ENCODE measurements at places on chromosomes 3 and 15.

GRCh38 chr3:42569593-42570142 is 12.1 kb downstream of the SEC22C start:
- DNase-seq = no peak

DNA sequence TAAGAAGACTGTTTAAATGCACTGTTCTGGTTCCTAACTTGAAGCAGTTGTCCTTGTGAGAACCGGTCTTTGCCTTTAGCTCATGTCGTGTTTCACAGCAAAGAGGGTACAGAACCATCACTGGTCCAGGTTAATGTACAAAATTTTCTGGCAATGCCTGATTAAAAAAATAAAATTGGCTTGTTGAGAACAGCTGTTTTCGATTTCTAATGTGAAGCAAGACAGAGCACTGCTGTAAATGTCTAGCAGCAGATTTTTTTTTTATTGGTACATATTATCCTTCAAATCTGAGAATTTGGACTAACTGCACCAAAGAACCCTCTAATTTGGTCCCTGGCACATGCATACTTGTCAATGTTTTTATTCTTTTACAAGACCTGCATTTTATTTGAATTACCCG is 103.3 kb downstream of the STT3B start:
- DNase-seq = no peak

DNA sequence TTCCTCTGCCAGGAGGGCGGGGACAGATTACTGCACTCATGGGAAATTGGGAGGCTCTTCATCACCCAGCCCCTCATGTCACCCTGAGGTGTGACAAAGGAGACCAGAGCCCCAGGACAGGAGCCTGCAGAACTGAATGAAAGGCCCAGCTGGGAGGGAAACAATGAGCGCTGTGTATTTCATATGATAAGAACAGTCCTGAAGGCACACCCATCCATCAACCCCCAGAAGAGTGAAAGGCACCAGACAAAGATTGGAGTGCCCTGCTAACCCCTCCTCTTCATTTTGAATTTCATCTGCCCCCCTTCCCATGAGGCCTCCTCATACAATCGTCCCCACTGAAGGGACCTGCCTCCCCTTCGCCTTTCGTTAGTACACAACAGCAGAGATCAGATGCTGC is 160.0 kb upstream of the PRICKLE2 start:
- no peak for DNase-seq

DNA sequence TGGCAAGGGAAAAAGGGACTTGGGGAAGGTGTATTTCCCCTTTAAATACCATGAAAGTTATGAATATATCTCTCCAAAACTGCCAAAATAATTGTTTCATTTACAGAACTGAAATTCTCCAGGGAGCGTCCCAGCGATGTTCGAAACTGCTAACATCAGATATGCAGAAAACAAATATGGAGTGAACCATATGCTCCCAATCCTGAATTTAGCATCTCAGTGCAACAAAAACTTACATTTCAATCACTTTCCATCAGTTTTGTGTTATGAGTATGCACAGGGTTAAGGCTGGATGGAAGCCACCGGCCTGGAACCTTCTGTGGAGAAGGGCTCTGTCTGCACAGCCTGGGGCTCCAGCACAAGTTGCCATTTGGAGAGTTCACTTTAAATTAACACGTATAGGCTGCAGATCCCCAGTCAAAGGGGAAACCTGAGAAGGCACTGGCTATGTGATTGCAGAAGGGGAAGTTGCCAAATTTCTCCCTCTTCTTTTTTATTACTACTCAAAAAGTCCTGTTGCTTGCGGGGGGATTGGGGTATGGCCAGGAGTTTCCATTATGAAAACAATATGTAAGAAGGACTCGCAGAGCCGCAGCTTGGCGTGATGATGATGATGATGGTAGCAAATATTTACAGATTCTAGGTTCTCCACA is 56.9 kb upstream of the FOXP1 start:
- no peak for DNase-seq

- DNase-seq = no peak
These were observed 97.2 kb downstream of the CLDN1 start for GRCh38 chr3:190224863-190225692.

DNA sequence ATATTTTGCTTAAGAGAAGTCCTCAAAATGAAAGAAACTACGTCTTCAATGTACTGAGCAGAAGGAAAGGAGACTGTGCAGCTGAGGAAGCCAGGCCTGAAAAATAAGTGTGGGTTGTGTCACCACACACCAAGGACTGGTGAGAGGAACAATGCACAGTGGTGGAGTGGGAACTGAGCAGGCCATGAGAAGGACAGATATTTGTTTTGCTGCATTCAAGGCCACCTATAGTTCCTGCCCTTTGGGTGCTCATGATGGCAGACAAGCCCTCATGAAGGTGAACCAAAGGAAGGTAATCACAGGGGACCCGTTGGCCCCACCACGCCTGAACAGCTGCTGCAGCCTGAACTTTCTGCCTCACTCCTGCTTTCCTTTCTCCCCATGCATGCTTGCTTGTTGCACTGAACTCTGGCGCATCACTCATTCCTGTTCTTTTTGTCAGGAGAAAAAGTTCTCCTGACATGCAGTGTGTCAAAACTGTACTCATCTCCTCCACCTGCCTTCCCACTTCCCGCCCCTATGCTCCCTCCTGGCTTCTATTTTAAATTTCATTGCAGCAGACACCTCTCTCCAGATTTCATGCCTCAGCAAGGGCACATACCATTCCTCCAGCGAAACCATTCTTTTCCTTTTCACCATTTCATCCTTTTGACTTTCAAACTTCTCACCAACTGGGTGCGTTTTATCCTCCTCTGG is 2.2 kb upstream of the RNF7 start:
- DNase-seq = no peak
